ENCODE measurements at places on chromosomes 5 and 9.

- DNase-seq: no peak
These were observed 204.7 kb upstream of the WWC1 start for GRCh38 chr5:168086746-168087145.

GRCh38 chr5:34639852-34640626 lies 16.1 kb upstream of the RAI14 start:
- DNase-seq: no peak

GRCh38 chr5:31617867-31618266 lies 21.1 kb upstream of the PDZD2 start:
- no peak for DNase-seq

DNA sequence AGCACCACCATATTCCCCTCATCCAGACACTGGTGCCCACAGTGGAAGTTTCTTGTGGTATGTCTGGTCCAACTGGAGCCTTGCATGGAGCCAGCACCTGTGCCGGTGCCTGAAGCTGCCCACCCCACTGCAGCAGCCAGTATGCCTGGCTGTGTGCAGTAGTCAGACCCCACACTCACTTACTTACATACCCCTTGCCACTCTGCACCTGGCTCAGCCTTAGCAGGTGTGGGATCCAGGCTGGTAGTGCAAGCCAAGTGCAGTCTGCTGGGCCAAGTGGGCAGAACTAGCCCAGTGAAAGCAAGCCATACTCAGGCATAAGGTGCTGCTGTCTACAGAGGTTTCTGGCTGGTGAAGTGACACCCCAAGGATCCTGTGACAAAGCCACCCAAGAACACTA lies 871.4 kb upstream of the C9orf72 start:
- no peak for DNase-seq

- DNase-seq: no peak
These were observed 9.7 kb downstream of the ORM2 start for GRCh38 chr9:114339130-114339908.

DNA sequence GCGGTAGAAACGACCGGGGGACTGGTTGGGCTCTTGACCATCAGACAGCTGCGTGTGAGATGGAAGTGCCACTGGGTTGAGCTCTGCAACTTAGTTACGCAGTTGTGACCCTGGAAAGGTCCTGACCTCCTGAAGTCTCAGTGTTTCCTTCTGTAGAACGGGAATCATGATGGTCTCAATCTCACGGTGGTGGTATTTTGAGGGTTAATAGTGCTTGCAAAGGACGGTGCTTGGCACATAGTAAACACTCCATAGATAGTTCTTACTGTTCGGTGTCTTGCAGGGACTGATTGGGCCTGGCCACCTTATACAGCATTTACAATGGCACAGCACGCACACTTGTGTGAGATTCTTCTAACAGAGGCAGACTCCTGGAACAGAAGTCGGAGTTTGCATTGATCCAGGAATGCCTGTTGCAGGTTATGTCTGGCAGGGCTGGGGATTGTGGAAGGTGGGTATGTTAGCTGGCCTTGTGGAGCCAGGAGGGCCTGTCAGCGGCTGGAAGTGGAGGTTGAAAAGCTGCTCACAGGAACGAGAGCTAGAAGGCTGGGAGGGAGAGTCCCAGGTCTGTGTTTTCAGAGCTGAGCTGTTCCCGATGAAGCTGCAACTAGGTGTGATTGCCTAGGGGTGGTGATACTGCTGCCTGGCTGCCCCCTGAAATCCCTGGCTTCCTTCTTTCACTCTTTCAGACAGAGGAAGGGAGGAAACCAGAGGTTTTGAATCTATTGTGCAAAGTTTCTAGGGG lies 962 bp upstream of the TXN start:
- DNase-seq: peak; percentile 33

GRCh38 chr9:14080959-14081542 lies 232.9 kb downstream of the NFIB start:
- no peak for DNase-seq

DNA sequence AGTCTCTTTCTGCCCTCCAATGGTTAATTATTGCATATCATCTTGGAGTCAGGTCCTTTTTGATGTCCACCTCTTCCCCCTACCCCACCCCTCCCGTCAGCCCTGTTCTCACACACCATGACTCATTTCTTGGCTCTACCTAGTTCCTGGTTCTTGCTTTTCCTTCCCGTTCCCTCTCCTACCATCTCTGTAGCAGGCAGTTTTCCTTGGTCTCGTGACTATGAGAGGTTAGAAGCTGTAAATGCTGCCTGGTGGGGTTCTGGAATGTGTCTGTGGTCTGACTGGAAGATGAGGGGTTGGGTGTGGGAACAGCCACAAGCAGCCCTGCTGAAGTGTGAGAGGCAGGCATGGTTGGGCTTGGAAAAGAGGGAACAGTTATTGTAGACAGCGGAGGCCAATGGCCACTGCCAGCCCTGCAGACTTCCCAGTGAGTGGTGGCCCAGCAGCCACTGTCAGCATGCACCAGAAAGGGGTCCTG lies 18.2 kb downstream of the SLC22A5 start:
- no peak for DNase-seq

DNA sequence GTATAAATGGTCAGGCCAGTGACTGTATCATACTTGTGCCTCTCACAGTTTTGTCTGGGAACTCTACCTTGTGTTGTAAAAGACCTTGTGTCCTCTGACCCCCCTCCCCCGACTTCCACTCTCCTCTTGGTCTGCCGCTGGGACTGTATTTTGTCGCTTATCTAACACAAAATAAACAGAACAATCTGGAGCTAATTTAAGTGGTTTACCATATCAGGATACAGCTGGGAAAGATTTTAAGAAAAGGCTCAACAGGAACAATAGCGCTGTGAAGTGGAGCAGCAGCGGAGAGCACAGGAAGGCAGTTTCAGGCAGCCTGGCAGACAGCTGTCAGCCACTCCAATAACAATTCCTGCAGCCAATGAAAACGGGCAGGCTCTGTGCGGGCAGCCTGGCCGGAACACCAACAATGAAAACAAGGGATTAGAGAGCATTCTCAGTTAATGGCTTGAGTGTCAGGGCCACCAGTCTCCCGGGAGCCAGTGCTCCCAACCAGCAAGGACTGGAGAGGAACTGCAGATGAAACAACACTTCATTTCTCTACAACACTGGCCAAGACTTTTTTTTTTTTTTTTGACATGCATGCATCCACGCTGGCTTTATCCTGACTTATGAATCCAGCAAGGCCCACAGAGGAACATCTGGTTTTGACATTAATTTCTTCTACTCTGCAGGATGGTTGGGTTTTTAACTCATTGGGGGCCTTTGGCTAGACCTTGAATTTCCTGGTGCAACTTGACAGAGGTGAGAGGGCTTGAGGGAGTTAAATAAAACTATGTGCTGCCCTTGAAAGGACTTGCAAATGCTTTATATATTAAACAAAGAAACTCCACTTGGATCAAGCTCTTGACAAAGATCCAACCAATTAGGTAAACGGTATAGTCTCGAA lies 76.7 kb downstream of the ARSB start:
- DNase-seq: no peak

DNA sequence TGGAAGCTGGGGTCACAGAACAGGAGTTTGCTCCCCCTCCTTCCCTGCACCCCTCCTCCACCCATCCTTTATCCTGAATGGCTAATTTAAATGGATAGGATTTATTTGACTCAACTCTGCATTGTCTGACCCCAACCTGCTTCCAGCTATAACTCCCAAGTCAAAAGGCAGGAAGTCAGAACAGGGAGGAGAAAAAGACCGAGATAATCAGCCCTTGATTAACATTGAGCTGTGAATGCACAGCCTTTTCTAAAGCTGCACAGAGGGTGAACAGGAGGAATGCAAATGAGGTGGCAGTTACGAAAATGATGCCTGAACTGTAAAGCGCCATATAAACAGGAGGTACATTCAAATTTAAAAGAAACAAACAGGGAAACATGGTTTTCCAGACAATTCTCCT lies 152.8 kb downstream of the SPOCK1 start:
- no peak for DNase-seq

GRCh38 chr5:110376281-110376951 lies 350.1 kb downstream of the TMEM232 start:
- no peak for DNase-seq

- no peak for DNase-seq
These were observed 48.4 kb upstream of the SMIM23 start for GRCh38 chr5:171736976-171737891.
